ENCODE measurements at places on chromosomes 13 and 19.

DNA sequence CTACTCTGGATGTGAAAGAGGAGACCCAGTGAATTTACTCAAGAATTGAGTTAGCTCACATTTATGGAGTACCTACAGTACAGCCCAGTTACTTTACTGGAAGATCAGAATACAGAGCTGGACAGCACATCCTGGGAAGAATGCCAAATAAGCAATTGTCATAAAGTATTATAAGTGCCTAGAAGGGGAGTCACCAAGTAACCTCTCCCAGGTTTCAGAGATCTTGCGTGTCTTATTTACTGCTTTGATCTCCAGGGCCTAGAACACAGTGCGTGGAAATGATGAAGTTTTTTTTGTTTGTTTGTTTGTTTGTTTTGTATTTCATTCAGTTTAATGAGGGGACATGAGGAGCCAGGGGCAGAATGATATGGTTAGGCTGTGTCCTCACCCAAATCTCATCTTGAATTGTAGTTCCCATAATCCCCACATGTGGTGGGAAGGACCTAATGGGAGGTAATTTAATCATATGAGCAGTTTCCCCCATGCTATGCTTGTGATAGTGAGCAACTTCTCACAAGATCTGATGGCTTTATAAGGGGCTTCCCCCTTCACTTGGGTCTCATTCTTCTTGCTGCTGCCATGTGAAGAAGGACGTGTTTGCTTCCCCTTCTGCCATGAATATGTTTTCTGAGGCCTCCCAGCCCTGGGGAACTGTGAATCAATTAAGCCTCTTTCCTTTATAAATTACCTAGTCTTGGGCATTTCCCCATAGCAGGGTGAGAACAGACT, 5.2 kb downstream of the GARRE1 start:
- no peak for DNase-seq

GRCh38 chr19:9862938-9863337, 27.8 kb downstream of the PIN1 start:
- peak; percentile 11 for DNase-seq

DNA sequence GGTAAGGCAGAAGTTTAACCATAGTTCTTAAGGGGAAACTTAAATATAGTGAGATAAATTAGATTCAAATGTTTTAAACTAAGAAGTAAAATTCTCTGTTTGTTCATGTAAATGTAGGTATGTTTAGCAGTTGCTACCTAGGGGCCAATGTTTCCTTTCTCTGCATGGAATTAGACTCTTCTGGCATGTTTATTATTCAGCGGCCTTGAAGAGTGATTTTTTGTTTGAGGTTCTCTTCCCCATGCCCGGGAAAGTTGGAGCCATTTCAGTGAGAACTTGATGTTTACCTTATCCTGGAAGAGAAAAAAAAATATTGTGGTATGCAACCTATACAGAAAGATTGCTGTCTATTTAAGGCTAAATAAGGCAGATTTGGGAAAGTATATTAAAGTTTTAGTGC, 492.9 kb downstream of the KLF5 start:
- no peak for DNase-seq

DNA sequence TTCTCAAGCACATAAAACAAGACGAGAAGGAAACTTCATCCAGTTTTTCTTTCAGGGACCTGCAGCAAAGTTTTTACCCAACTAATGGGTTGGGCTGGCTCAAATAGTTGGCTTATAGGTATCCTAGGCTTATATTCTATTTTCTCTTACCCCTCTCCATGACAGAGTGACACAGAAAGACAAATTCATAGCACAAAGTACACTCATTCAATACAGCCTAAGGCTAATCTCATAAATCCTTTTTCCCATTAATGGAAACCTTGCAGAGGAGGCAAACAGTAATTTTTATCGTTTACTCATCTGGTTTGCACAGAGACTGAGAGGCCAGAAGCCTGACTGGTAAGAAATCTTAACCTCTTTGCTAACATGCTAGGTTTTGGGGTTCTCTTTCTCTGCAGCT, 1589.9 kb downstream of the SLITRK1 start:
- DNase-seq, result no peak

GRCh38 chr19:51023946-51024345, 2.5 kb downstream of the KLK11 start:
- no peak for DNase-seq

DNA sequence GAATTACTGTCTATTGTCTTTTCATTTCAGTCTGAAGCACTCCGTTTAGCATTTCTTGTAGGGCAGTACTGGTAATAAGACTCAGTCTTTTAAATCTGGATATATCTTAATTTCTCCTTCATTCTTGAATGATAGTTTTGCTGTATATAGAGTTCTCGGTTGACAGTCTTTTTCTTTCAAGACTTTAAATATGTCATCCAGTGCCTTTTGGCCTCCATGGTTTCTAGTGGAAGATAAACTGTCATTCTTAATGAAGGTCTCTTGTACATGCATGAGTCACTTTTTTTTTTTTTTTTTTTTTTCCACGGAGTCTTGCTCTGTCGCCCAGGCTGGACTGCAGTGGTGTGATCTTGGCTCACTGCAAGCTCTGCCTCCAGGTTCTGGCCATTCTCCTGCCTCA, 27.2 kb upstream of the ZDHHC20 start:
- DNase-seq, result no peak

GRCh38 chr13:88602786-88603777, 931.9 kb downstream of the SLITRK5 start:
- no peak for DNase-seq

- no peak for DNase-seq
Observed at GRCh38 chr19:18993115-18993514, 40.2 kb downstream of the SUGP2 start.

DNA sequence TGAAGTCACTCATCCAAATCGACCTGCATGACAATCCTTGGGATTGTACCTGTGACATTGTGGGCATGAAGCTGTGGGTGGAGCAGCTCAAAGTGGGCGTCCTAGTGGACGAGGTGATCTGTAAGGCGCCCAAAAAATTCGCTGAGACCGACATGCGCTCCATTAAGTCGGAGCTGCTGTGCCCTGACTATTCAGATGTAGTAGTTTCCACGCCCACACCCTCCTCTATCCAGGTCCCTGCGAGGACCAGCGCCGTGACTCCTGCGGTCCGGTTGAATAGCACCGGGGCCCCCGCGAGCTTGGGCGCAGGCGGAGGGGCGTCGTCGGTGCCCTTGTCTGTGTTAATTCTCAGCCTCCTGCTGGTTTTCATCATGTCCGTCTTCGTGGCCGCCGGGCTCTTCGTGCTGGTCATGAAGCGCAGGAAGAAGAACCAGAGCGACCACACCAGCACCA, 5.9 kb downstream of the SLITRK5 start:
- DNase-seq, result no peak

- DNase-seq, result no peak
Observed at GRCh38 chr13:76523740-76524340, 362.4 kb downstream of the KCTD12 start.

DNA sequence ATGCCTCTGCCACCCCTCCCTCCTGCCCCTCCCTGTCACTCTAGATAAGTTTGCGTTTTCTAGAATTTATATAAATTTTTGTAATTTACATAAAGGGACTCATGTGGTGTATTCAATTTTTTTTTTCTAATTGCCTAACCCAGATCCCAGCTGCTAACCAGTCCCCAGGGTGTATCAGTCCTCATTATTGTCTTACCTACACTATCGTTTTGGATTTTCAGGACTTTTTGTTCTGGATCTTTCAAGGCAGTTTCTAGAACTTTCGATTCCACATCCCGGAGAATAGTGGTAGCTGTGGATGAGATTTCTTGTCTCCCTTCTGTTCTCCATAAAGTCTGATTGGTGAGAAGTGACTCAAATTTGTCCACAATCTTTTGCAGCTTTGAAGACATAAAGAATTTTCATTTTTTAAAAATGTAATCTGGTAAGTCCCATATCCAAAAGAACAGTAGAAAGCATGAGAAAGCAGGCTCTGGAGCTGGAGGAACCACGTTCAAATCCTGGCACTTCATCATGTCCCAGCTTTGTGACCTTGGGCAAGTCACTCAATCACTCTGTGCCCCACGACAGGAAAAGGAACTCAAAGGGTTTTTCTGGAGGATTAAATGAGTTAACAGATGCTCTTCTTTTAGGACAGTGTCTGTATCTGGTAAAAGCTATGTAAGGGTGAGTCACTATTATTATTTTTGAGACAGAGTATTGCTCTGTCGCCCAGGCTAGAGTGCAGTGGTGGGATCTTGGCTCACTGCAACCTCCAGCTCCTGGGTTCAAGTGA, 19.7 kb downstream of the ADGRE3 start:
- no peak for DNase-seq

DNA sequence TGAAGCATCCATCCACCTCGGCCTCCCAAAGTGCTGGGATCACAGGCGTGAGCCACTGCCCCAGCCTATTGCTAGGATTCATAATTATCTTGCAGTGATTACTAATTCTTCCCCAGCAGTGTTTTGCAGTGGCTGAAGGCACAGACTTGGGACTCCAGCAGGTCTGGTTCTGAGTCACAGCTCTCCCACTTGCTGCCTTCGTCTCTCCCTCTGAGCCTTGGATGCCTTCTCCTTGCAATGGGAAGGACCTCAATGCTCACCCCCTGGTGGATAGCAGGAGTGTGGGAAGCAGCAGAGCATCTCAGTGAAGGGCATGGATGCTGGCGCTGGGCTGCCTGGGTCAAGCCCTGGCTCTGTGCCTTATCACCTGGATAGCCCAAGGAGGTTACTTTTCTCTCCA, 37.6 kb upstream of the SHKBP1 start:
- no peak for DNase-seq

DNA sequence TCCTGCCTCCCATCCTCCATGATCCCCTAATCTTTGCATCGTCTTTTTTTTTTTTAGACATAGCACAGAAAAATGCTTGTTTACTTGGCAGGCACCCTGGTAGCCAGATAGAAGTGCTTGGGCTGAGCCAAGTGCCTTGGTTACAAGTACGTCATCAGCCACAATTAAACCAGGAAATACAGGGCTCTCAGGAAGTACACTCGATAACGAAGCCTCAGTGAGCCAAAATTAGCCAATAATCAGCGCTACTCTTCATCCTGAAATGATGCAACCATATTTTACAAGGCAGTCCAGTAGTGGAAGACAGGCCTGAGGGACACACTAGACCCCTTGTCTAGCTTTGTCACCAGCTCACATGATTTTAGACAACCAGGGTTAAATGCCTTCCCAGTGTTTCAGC, 194.0 kb upstream of the NBEA start:
- no peak for DNase-seq

DNA sequence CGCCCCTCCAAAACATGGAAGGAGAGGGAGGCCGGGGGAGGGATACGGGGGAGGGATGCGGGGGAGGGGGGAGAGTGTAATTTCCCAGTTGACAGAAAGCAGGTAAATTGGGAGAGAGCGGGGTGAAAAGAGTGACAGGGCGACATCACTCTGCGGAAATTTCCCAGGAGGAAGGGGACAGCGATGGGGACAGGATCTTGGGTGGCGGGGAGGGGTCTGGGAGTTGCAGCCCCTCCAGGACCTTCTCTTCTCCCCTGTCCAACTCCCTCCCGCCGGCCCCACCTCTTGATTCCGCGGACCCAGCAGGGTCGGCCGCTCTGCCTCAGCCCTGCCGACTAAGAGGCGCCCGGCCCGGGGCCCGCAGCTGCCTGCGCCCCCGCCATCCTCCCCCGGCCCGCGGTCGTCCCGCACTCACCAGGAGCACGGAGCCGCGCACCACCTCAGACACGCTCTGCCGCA, 108.0 kb upstream of the DOCK9 start:
- DNase-seq, result no peak

GRCh38 chr13:102696465-102696864, 1.6 kb upstream of the METTL21C start:
- no peak for DNase-seq

DNA sequence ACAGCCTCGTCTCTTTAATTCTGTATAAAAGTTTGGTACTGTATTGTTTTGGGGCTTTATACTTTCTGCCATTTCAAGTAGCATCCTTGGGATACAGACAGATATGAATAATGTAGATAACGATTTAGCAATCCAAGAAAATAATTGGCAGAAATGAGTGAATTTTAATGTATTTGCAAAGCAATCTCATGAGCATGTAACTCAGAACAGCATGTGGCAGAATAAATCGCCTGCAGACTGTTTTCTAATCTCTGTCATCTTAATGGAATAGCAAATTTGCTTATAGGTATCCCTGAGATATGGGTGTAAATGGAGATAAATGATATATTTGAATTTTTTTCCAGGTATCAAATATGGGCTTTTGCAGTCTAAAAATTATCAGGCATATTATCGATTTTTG, 166.0 kb downstream of the GPC5 start:
- DNase-seq, result no peak

GRCh38 chr13:31167490-31167889, 5.8 kb upstream of the HSPH1 start:
- no peak for DNase-seq

DNA sequence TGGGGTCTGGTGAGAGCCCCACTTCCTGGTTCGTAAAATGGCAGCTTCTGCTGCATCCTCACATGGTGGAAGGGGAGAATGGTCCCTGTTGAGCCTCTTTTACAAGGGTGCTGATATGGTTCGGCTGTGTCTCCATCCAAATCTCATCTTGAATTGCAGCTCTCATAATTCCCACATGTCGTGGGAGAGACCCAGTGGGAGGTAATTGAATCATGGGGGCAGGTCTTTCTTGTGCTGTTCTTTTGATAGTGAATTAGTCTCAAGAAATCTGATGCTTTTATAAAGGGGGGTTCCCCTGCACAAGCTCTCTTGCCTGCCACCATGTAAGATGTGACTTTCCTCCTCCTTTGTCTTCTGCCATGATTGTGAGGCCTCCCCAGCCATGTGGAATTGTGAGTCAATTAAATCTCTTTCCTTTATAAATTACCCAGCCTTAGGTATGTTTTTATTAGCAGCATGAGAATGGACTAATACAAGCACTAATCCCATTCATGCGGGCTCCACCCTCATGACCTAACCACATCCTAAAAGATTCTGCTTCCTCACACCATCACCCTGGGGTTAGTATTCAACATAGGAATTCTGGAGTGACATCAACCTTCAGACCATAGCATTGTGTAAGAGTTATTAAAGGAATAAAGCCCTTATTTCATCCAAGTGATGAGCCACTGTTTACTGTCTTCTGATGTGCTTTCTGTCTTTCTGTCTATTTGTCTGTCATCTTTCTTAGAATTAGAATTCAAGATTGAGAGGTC, 159.0 kb upstream of the IRS2 start:
- DNase-seq, result no peak
